ENCODE measurements at places on chromosomes 16 and 17.
A peak's percentile ranks its signal among the peaks of the same experiment; 100 is the strongest.

DNA sequence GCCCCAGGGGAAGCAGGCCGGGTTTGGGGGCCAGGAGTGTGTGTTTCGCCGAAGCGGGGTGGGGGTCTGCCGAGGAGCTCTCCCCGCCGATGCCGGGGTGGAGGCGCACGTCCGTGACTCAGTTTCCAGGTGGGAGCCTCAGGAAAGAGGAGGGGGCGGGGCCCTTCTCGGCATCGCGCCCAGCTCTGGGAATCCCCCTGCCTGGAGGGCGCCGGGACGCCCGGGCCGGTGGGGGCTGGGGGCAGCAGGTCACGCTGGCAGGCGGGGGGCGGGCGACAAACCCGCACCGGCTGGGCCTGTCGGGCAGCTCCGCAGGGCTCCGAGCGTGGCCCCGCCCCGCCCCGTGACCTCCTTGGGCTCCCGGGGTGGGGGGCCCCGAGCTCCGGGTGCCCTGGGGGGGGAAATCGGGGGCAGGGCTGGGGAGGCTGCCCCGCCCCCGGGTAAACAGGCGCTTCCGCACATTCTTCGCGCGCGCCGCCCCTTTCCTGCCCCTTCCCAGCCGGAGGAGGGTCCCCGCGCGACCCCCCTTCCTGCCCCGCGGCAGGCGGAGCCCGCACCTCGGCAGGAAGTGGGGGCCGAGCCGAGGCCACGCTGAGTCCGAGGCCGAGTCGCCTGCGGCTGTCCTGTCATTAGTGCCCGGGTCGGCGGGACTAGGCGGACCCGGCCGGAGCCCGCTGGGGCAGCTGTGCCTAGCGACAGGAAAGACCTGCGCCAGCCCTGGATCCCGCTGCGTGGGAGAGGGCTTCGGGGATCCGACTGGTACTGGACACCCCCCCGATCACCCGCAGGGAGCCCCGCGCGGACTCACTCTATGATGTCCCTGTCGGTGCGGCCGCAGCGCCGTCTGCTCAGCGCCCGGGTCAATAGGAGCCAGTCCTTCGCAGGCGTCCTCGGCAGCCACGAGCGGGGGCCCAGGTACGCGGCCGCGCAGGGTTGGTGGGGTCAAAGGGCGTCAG lies 9.3 kb downstream of the RIPOR1 start:
- no peaks in the 10 kb centered on the region for H3K4me1 ChIP-seq
- H3K4me3 ChIP-seq = peak overlapping the region; percentile 15
- no peaks in the 10 kb centered on the region for H3K27me3 ChIP-seq

DNA sequence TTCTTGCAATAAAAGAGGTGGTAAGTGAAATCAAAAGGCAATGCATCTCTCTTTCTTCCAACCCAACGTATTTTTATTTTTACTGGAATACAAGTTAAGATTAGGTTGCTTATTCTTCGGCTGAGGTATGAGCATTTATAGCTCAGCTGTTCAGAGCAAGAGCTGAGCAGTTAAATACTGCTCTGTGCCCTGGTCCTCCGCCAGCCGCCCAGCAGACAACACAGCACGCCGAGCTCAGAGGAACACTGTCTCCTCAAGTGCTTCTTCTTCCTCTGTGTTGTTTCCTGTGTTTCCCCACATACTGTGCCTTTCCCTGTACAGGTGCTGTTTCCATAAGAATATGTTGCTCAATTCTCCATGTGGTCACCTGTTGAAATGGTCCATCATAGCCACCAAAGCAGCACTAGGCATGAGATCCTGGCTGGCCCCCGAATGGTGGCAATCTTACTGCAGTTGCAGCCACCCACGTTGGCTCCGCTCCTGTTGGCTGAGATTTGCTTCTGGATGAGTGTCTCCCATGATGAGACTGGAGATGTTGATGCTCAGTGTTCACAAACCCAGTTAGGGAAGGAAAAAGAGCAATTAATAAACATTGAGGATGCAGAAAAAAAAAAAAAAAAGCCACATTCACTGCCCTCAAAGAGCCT lies 515.3 kb downstream of the GRIN2A start:
- H3K27ac ChIP-seq = no peak overlapping the region
- H3K27me3 ChIP-seq = no peaks in the 10 kb centered on the region
- H3K4me1 ChIP-seq = no peaks in the 10 kb centered on the region
- DNase-seq = no peak

- H3K36me3 ChIP-seq = no peaks in the 10 kb centered on the region
- DNase-seq = no peak
- H3K27ac ChIP-seq = no peak overlapping the region
- H3K4me3 ChIP-seq = no peak overlapping the region
- H3K27me3 ChIP-seq = no peaks in the 10 kb centered on the region
- no peaks in the 10 kb centered on the region for H3K4me1 ChIP-seq
These were observed 45.4 kb downstream of the LAT start for GRCh38 chr16:29030086-29030840.

DNA sequence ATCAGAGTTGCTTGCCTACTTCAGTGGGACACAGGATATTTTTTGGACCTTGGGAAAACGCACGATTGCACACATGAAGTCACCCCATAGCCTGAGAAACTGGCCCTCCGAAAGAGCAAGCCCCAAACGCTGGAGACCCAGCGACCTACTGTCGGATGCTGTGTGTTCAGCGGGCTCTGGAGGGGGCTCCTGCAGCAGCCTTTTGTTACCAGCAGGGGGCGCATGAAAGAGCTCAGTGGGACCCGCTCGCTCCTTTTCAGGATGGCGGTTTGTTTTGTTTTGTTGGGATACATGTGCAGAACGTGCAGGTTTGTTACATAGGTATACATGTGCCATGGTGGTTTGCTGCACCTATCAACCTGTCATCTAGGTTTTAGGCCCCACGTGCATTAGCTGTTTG lies 28.4 kb downstream of the MYH3 start:
- H3K27me3 ChIP-seq = no peaks in the 10 kb centered on the region
- H3K4me1 ChIP-seq = no peaks in the 10 kb centered on the region
- H3K36me3 ChIP-seq = peaks cover 2% of the 10 kb centered on the region
- H3K4me3 ChIP-seq = no peak overlapping the region
- no peak for DNase-seq

DNA sequence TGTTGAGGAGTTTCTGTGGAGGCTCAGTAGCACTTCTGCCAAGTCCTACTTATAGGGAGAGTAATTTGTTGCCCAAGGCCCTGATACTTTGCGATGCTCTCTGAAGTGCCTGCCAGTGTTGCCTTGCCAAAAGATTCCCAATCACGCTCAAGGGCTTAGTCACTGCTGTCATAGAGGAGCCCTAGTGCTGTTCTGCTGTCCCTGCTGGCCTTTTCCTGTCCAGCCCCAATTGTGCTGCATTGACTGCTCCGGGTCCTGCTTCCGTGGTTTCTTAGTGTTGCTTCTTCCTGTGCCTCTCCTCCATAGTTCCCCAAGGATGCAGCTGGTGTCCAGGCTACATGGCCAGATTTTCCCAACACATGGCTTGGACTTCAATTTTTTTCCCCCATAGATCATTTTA lies 13.9 kb downstream of the NUP93 start:
- H3K4me1 ChIP-seq = no peaks in the 10 kb centered on the region
- no peaks in the 10 kb centered on the region for H3K27me3 ChIP-seq
- DNase-seq = peak; percentile 81

- H3K27ac ChIP-seq = no peak overlapping the region
- no peaks in the 10 kb centered on the region for H3K4me1 ChIP-seq
These were observed 17.4 kb downstream of the CNTNAP4 start for GRCh38 chr16:76294396-76295214.

DNA sequence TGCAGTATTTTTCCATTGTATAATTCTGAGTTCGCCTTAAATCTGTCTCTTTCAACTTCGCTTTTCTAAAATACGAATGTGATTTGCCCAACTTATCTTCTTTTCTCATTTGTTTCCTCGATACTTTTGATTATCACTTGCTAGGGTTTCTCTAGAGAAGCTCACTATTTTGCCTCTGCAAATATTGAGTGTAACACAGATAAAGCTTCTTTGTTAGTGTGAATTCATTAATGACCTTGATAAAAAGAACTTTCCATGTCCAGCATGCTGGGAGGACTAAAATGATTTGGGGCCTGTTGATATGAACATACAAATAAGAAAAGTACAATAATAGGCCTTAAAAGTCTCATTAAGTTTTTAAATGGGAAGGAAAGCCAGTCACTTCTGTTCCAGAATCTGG lies 303.3 kb downstream of the MAP2K6 start:
- H3K27me3 ChIP-seq = no peaks in the 10 kb centered on the region
- no peaks in the 10 kb centered on the region for H3K4me1 ChIP-seq
- no peaks in the 10 kb centered on the region for H3K36me3 ChIP-seq
- no peak for DNase-seq

DNA sequence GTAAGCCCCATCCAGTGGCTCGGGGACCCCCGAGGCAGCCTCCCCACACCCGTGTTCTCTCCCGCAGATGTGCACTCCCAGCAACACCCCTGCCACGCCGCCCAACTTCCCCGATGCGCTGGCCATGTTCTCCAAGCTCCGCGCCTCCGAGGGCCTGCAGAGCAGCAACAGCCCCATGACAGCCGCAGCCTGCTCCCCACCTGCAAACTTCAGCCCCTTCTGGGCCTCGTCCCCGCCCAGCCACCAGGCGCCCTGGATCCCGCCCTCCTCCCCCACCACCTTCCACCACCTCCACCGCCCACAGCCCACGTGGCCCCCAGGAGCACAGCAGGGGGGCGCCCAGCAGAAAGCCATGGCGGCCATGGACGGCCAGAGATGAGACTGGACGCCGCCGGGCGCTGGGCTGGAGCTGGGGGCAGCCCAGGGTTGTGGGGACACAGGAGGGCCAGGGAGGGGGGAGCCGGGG lies 5.0 kb downstream of the UBALD2 start:
- peaks cover 2% of the 10 kb centered on the region for H3K4me1 ChIP-seq
- H3K4me3 ChIP-seq = no peak overlapping the region
- DNase-seq = no peak
- H3K27me3 ChIP-seq = no peaks in the 10 kb centered on the region
- H3K36me3 ChIP-seq = no peaks in the 10 kb centered on the region
- no peak overlapping the region for H3K27ac ChIP-seq

DNA sequence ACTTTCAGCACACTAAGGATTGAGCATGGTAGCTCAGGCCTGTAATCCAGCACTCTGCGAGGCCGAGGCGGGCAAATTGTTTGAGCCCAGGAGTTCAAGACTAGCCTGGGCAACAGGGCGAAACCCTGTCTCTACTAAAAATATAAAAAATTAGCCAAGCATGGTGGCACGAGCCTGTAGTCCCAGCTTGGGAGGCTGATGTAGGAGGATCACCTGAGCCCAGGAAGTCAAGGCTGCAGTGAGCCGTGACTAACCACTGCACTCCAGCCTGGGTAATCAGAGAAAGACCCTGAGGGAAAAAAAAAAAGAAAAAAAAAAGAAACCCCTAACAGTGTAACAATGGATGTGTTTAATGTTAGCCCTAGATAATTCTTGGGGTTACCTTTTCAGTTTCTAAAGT lies 24.0 kb downstream of the PARN start:
- no peaks in the 10 kb centered on the region for H3K4me1 ChIP-seq
- no peak for DNase-seq

DNA sequence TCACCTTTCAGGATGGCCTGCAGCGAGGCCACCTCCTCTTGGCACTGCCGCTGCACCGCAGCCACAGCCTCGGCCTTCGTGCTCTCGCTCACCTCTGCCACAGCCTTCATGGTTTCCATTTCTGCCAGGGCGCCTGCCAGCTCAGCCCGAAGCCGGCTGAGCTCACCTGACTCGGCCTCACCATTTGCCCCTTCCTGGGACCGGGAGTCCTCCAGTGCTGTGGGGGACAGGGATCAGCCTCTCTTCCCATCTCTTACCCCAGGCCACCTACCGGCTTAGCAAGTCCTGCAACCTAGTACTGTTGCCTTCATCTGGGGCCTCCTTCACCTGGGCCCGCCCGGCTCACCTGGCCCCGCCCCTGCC lies 658 bp downstream of the RABEP2 start:
- H3K27me3 ChIP-seq = no peaks in the 10 kb centered on the region
- peak overlapping the region; percentile 56 for H3K4me3 ChIP-seq
- H3K27ac ChIP-seq = peak overlapping the region; percentile 96
- DNase-seq = no peak

- H3K36me3 ChIP-seq = peaks cover 13% of the 10 kb centered on the region
- H3K27ac ChIP-seq = no peak overlapping the region
- no peaks in the 10 kb centered on the region for H3K27me3 ChIP-seq
- no peak overlapping the region for H3K4me3 ChIP-seq
- no peak for DNase-seq
- H3K4me1 ChIP-seq = peaks cover 15% of the 10 kb centered on the region
These were observed 85.4 kb downstream of the TBC1D16 start for GRCh38 chr17:79950306-79950705.

- no peak for DNase-seq
- H3K27me3 ChIP-seq = no peaks in the 10 kb centered on the region
- H3K27ac ChIP-seq = no peak overlapping the region
These were observed 137.3 kb upstream of the CIBAR2 start for GRCh38 chr16:85249418-85250146.

GRCh38 chr16:65117811-65118448 lies 3.9 kb downstream of the CDH11 start:
- H3K36me3 ChIP-seq = no peaks in the 10 kb centered on the region
- H3K4me1 ChIP-seq = peaks cover 4% of the 10 kb centered on the region
- peak overlapping the region; percentile 16 for H3K4me3 ChIP-seq
- DNase-seq = peak; percentile 85
- H3K27me3 ChIP-seq = no peaks in the 10 kb centered on the region

DNA sequence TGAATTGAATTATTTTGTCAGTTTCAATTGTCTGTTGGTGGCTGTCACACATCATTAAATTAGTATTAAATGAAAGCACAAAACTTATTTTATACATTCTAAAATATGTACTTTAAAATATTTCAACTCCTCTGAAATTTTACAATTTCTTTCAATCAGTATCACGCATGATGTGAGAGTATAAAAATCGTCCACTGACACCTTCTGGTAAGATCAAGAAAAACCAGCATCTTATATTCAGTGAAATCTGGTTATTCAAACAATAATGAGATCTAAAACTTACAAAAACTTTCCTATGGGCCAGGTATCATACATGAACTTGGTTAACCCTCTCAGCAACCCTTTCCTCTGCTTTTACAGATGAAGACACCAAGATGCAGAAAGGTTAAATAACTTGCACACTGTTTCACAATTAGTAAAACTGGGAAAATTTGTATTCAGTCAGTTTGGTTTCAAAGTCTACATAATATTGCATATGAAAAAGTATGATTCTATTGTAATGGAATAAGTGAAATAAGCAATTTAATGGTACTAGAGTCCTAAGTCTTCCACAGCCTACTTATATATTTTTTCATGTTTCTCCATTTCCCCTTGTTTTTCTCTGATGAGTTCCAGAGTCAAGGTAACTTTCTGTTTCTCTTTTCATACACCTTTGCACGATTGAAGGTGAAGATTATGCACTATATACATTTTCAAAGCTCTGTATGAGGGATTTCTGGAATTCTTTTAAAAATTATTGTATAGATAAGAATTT lies 58.7 kb downstream of the EFCAB5 start:
- H3K36me3 ChIP-seq = no peaks in the 10 kb centered on the region
- no peaks in the 10 kb centered on the region for H3K27me3 ChIP-seq
- DNase-seq = no peak
- no peak overlapping the region for H3K27ac ChIP-seq

DNA sequence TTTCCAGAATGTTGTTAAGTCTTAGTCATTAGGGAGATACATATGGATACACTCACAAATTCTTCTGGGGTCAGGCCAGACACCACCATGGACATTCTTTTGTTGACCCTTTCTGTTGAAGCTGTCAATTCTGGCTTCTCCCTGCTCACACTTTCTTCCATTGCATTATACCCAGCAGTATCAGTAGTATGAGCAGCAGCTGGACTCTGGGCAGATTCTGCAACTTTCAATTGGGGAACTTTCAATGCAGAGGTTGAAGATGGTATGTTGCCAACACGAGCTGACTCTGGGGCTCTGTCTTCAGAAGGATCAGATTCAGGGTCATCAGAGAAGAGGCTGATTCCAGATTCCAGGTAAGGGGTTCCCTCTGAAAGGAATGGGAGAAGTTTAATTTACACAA lies 45.8 kb downstream of the RND2 start:
- no peak overlapping the region for H3K27ac ChIP-seq
- H3K36me3 ChIP-seq = no peaks in the 10 kb centered on the region
- no peaks in the 10 kb centered on the region for H3K27me3 ChIP-seq
- H3K4me3 ChIP-seq = no peak overlapping the region
- DNase-seq = no peak
